ENCODE measurements at places on chromosomes 6 and 20.

DNA sequence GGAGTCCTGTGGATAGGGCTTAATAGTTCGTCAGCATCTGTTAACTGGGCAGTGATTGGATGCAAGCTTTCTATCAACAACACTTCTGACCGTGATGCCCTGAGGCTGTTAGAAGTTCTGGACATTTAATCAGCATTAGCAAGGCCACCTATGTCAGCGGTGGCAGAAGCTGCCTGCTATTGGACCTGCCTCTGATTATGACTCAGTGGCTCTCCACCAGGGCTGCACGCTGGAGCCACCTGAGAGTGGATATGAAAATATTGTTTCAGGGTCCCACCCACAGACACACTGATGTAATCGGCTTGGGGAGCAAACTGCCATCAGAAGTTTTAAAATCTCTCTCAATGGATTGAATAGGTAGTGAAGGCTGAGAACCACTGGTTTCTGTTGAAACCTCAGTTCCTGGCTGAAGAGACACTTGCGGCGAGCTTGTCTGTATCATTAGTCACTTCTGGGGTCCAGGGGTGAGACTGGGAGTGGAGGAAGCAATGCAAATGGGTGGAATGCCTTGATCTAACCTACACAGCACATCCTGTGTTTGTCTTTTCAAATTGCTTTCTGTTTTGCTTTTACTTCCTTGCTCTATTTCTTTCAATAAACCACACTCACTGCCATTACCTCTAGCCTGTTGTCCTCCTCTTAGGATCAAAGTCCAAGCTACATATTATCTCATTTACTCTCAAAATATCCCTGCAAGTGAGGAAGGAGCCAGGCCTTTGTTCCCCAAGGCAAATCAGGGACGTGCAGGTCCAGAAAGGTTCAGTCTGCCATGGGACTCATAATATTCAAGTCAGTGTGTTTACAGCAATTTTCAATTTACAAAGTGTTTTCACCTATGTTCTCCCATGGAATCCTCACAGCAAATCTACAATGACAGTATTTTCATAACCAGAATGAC, 4.2 kb downstream of the CLIC5 start:
- no peak for DNase-seq

GRCh38 chr6:44563397-44563796, 175.9 kb downstream of the CDC5L start:
- DNase-seq: peak; percentile 28

DNA sequence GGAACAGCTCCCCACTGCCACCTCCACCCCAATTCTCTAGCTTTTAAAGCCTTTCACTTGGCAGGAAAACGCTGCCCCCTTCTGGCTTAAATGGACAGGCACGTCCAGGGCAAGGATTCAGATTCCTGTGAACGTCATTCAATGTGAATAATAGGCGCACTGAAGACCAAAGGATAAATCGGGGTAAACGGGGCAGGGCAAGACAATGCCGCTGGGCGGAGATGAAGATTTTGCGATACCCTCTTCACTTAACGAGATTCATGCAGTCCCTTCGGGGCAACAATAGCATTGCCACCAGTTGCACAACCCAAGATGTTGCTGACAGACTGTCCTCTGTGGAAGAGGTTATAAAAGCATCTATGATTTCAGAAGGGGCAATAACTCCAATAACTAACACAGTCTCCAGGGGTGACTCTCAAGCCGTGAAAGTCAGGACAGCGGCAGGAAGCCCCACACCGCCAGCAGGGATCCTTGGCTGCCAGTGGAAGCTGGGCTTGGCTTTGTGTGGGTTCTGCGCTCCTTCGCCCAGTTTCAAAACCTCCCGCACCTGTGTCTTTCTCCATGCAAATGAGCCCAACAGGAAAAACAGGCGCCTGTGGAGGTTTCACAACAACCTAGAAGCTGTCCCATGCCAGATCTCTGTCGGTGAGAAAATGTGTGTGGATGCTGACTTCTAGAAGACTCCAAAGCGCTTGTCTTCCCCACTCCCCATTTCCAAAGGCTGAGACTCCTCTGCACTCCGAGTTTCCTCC, 291.8 kb downstream of the BMP7 start:
- DNase-seq: peak; percentile 50

DNA sequence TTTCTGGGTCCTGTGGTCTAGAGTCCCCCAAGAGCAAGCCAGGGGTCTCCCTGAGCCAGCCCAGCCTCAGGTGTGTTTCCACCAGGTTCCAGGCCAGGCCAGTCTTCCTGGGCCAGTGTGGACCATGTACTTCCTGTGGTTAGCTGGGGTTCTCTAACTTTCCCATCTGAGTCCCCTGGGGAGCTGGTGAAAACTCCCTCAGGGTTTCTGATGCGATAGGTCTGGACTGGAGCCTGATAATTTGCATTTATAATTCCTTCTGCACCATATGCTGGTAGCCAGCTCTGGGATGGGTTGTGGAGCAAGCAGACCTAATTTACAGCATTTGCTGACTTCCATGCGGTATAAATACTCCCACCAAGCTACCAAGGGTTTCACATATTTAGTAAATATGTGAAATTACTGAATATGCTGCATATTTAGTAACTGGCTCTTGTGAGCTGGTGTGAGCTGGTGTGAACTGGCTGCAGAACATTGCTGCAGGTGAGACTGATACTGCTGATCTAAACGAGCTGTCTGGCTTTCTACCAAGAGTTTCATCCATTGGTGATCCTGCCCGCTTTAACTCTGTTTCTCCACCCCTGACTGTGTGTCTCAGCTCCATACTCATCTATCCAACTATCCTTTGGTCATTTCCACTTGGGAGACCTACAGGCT, 62.6 kb downstream of the RIN2 start:
- DNase-seq: peak; percentile 8

DNA sequence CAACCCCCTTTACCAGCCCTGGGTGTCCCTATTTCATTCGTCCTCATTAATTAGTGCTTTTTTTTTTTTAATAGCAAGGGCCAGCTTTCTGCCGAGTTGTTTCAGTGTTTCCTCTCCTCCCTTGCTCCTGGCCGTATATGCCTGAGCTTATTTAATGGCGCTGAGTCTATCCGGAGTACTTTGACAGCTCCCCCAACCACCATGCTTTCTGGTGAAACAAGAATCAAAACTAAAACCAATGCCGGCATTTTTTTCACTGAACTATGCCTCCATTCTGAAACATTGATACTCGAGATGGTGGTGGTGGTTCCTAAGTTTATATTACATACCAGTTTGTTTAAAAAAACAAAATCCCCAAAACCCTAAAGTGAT, 1.2 kb downstream of the DCBLD1 start:
- no peak for DNase-seq

DNA sequence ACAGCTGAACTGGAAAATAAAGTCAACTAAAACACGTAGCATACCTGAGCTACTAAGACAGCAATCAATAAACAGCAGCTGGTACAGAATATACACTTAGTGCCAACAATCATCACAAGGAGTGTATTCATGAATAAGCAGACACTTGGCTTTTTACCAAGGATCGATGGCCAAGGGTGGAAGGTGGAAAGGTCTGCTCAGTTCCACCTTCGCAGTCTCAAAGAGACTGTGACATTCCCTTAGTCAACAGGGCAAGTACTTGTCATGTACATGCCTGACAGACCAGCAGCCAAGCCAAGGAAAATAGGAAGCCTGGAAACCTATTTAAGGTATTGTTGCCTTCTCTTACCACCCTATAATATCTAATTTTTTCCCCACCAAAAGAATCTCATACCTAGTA, 21.4 kb downstream of the HBS1L start:
- DNase-seq: no peak

DNA sequence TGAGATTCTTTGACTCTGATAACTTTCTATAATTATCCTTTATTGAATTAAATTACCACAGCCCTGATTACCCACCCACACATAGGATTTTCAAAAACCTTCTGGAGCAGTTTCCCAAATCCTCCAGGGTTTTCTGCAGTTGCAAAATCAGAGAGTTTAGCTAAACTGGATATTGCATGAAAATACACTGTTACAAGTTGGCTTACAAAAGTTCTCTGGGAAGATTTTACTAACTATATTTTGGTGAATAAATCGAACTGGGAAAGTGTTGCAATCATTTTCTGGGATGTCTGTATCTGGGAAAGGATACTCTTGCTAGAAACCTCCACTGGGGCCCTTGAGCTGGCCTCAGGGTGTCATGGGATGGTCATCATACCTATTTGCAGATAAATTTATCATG, 97.6 kb upstream of the STMND1 start:
- no peak for DNase-seq

DNA sequence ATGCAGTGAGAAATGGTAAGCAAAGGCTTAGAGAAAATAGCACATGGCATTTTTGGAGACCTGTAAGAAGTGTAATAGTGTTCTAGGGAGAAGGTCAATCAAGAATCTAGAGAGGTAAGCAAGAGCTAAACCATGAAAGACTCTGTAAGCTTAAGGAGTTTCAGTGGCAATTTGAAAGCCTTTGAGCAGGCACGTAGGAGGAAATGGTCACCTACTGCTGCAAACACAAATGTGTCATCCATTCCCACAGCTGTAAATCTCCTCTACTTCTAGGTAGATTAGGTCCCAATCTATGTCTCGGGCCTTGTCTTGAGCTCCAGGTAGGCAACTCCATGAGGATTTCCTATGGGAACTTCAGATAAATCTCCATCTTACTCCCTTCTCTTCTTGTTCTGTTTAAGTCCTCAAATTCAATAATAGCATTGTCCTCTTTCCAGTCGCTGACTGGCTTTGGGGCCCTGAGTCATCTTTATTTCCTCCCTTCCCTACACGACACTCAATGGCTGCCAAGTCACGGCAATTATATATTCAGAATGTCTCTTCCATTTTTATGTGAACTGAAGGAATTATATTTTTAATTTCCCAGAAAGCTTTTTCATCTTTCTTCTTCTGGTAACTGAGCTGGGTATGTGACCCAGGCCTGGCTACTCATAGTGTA, 24.2 kb upstream of the PAQR8 start:
- no peak for DNase-seq

GRCh38 chr6:129273161-129273560, 390.2 kb downstream of the LAMA2 start:
- DNase-seq: no peak

DNA sequence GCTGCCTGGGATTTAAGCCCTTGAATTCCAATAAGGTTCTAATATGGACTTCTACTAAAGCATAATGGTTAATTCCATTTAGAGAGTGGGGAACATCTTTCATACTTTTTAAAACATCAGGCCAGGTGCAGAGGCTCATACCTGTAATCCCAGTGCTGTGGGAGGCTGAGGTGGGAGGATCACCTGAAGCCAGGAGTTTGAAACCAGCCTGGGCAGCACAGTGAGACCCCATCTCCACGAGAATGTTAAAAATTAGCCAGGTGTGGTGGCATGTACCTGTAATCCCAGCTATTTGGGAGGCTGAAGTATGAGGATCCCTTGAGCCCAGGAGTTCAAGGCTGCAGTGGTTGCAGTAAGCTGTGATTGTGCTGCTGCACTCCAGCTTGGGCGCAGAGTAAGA, 35.0 kb downstream of the E2F3 start:
- no peak for DNase-seq

- no peak for DNase-seq
These were observed 10.9 kb upstream of the RPS6KA2 start for GRCh38 chr6:166637812-166638572.

- DNase-seq: no peak
These were observed 34.0 kb downstream of the VEGFA start for GRCh38 chr6:43803783-43804549.

DNA sequence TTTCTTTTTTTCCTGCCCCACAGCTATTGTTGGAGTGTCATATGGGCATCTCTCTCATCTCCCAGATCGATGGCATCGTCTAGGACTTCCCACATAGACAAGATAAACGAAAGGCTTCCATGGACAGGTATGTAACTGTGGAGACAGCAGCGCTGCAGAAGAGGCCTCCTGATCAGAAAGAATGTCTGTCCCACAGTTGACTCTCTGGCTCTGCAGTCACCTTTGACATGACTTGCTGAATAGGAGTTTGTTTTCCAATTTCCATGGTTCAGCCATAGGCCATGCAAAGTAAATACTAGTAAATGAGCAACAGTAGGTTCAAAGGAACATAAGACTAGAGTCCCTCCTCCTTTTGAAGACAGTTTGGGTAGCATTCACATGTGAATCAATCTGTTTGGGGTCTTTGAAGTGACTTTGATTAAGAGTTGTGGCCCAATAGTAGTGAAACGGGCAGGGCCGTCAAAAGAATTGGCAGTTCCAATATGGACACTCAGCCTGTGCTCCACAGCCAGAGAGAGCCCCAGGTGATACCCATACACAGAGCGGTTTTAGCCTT, 134.7 kb upstream of the IFNGR1 start:
- DNase-seq: no peak

DNA sequence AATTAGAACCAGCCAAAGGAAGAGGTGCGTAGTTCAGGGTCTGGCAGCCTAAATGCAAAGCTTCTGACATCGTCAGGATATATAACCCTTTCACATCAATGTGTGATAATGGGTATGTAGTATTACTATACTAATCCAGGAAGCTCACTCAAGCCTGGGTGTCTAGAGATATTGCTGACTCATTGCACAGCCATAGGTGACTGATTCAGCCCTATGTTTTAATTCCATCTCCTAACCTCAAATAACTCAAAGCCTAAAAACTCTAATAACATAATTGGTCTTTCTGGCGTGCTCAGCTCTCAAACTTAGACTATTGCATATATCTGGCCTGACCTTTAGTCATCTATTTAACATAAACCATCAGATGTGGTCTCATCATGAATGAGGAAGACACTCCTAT, 658.4 kb downstream of the TBC1D32 start:
- DNase-seq: peak; percentile 0

DNA sequence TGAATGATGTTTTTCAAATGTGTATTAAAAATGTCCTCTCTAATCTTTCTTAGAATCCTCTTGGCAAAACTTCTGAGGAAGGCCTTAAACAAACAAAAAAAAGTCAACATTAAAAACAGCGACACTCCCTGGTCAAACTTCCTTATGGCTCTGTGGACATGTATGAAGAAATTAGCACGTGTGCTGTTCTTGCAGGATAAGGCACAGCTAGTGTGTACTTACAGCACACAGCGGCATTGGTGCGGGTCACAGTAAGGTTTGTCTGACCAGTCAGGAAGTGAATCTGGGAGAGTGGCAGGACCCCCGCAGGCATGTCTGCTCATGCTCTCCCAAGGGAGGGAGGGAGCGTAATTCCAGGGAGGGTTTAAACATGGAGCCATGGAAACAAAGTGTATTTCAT, 38.8 kb downstream of the SLC22A1 start:
- DNase-seq: no peak

GRCh38 chr20:4064144-4064909, 49.0 kb upstream of the RNF24 start:
- peak; percentile 96 for DNase-seq

GRCh38 chr6:137213331-137213740, 5.8 kb downstream of the IFNGR1 start:
- no peak for DNase-seq

Measured in fibroblast of skin of abdomen (primary cell).